ENCODE measurements at places on chromosomes 7 and 10.

- DNase-seq = no peak
These were observed 507.2 kb downstream of the TCERG1L start for GRCh38 chr10:130804281-130804680.

DNA sequence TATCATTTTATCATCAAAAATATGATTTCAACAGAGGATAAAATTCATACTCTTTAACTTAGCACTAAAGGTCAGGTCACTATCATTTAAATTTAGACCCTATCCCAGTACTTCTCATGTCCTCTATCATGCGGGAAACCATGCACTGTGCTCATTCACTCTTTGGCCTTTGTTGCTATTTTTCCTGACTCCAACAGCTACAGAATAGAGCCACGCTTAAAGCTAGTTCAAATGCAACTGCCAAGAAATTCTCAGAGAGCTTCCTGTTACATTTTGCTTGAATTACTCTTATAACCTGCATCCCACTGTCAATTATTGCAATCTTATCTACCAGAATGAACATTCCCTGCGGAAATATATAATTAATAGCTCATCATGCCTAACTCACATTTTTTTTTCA lies 58.3 kb downstream of the SEMA3A start:
- no peak for DNase-seq

DNA sequence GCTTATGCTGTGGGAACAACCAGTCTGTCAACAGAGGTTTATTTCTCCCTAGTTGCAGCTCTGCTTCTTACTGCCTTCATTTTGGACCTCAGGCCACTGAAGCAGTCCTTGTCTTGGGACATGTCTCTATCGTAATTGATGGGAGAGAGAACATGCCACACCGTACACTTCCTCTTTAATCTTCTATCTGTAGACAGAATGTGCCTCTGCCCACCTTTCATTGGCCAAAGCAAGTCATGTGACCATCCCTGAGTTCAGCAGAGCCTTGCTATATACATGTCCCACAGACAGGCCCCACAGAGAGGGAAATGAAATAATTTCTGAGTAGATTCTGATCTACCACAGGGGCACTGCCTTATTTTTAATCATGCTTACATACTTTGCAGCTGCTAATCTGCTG lies 98.0 kb downstream of the KCND2 start:
- no peak for DNase-seq

GRCh38 chr10:566241-566885 lies 123.1 kb downstream of the DIP2C start:
- DNase-seq = no peak

- DNase-seq = no peak
These were observed 113.2 kb downstream of the CDC14C start for GRCh38 chr7:49037346-49038210.

GRCh38 chr7:27897001-27897400 lies 157.0 kb downstream of the TAX1BP1 start:
- no peak for DNase-seq

- peak; percentile 96 for DNase-seq
These were observed 38.9 kb upstream of the CPXM2 start for GRCh38 chr10:123930340-123931001.

DNA sequence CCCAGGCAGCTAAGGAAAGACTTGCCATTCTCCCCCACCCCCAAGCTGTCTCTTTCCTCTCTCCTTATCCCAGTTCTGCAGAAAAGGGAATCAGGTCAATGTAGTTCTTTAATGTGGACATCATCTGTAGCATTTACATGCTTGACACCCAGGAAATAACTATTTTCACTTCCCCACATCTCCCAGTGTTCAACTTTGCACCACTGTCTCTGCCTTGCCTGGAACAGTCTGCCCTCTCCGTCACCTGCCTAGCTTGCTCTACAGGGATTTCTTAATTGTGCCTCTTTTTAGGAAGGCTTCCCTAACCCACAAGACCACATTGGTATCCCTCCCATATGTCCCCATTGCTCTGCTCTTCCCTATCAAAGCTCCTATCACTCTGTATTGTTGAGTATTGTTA lies 45.9 kb upstream of the TOMM7 start:
- DNase-seq = no peak

- no peak for DNase-seq
These were observed 62.9 kb downstream of the ELMO1 start for GRCh38 chr7:37385787-37386186.

GRCh38 chr7:46230990-46231305 lies 309.9 kb upstream of the IGFBP3 start:
- peak; percentile 92 for DNase-seq

GRCh38 chr7:77544518-77544917 lies 7.4 kb downstream of the PTPN12 start:
- no peak for DNase-seq

DNA sequence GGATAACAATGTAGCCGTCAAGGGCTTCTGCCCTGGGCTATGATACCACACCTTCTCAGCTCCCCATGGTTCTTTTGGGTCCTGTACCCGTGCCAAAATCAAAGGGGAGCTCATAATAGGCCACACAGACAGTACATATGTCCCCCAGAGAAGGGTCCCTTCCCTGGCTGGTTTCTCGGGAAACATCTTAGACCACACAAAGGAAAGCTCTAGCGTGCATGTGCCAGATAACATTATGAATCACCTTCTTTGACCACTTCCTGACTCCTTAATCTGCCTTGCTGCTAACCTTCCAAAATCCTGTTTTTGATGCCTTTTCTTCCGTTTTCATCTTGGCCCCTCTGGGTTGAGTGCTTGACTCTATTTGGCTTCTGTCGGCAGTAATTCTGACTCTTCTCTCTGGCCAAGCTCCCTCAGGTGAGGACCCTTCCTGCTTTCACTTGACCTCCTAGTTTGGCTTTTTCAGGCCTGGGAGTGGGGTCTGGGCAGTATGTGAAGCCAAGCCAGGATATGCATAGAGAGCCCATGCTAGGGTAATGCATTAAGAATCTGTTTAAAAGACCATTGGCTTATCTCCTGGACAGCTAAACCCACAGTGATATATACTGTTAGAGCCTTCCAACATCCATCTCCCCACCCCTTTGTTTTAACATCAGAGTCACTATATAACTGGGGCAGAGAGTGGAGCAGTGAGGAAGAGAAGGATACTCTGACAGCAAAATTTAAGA lies 84.8 kb downstream of the ANLN start:
- peak; percentile 51 for DNase-seq

GRCh38 chr7:25391295-25391861 lies 163.1 kb upstream of the NPVF start:
- peak; percentile 2 for DNase-seq

DNA sequence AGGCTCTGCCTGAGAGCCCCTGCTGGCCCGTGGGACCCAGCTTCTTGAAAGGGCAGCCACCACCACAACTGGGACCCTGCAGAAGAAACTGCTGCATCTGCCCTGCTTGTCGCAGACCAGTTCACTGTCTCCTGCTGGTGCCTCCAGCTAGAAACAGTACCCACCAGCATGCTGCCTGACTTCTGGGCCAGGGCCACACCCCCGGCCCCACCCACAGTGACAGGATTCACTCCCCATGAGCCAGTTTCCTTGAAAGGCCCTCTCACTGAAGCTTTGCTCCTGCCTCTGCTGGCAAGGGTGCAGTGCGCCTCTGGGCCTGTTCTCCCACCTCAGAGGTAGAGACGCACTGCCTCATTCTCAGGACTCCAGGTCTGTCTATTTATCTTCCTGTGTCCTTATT lies 32.4 kb downstream of the ANXA11 start:
- no peak for DNase-seq

DNA sequence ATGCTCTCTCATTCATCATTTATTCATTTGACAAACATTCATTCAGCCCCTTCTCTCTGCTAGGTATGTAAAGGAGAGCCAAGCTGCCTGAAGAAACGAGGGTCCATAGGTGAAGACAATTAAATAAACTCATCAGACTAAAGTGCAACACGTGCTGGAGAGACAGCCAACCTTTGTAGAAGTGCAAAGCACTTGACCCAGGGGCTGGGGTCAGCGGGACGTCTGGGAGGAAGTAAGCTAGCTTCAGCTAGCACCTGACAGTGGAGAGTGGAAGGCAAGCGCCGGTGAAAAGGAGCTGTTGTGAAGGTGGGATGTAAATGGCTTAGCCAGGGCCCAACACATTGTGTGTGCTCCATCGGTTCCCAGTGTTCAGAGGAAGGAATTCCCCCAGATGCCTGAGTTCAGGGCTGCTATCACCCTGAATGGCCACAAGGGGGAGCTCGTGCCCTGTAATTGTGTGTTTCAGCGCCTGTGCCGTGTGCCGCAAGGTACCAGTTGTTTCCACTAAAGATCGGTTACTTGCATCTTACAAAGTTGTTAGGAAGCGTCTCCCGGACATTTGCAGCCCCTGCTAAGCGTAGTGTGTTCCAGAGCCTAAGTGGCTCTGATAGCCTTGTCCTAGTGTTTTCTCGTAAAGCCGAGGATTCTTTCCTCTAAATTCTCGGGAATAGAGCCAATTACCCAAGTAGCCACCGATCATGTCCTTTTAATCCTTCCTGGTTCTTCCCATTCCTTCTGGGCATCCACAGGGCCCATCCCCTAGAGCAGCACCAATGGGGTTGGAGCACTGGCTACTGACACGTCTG lies 30.6 kb downstream of the TLX1 start:
- DNase-seq = peak; percentile 79

GRCh38 chr7:99108613-99109012 lies 35.3 kb downstream of the SMURF1 start:
- DNase-seq = peak; percentile 78

DNA sequence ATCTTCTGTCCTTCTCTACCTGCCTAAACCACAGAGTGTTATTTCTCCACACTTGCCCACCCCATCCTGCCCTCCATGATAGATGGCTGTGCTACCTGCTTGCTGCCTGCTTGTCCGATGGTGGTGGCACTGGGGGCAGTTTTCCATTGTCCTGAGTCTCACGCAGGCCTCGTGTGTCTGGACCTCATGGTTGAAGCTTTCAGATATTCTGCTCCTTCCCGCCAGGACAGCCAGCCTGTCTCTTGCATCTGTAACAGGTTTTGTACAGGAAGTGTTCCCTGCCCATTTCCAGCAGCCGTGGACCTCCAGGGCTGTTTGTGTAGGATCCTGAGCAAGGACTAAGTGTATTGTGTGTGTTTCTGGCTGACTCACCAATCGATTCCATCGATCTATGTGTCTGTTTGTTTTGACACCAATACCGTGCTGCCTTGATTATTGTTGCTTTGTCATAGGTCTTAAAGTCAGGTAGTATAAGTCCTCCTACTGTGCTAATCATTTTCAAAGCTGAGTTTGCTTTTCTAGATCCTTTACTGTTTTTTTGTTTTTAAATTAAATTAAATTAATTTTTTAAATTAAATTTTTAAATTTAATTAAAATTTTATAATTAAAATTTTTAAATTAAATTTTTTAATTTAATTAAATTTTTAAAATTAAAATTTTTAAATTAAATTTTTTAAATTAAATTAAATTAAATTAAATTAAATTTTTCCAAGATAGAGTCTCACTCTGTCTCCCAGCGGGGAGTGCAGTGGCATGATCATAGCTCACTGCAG lies 8.5 kb downstream of the IL15RA start:
- no peak for DNase-seq

- no peak for DNase-seq
These were observed 88.2 kb downstream of the CD36 start for GRCh38 chr7:80726666-80727065.

- DNase-seq = no peak
These were observed 63.2 kb downstream of the MKI67 start for GRCh38 chr10:128062881-128063563.

GRCh38 chr10:22619101-22619500 lies 95.3 kb downstream of the PIP4K2A start:
- peak; percentile 28 for DNase-seq

GRCh38 chr10:86411281-86411841 lies 44.8 kb upstream of the GRID1 start:
- peak; percentile 96 for DNase-seq

GRCh38 chr10:119353421-119353820 lies 146.1 kb downstream of the GRK5 start:
- no peak for DNase-seq

DNA sequence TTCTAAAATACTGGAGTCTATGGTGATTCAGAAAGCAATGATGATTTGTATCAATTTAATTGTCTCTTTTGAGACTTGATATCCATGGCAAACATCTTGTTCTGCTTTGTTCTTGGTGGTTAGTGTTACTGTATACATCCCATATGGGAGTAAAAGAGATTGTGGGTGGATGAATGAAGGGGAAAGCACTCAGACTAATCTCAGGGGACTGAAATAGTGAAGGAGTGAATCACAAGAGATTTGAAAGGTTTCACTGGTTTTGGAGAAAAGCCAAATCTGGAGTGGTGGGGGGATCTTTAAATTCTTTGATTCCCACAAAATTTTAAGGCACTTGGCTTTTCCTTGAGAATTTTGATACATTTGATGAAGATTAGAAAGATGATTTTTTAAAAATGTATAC lies 369.4 kb downstream of the INHBA start:
- DNase-seq = peak; percentile 85

GRCh38 chr7:96136600-96137239 lies 185.2 kb downstream of the SLC25A13 start:
- DNase-seq = no peak

DNA sequence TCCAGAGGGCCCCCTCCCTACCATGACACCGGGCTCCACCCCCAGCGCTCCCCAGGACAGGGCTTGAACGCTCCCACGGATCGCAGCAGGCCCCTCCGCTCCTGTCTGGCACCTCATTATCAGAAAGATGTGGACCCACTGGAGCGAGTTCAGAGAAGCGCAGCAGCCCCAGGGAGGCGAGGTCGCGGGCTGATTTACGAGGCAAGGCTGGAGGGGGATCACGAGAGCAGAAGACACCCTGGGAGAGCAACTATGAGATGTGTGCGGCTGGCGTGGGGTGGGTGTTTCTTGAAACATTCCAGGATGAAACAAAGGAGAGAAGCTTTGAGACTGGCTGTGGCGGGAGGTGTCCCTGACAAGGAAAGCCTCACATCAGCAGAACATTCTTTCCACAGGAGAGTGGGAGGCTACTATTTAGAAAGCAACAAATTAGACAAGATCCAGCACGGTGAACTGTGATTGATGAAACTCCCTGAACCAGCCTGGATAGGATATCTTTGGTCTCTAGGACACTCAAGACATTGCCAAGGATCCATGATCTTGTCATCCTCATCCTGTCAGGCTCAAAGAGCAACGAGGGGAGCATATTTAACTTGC lies 66.0 kb downstream of the JCAD start:
- no peak for DNase-seq

GRCh38 chr10:31055573-31056251 lies 24.0 kb upstream of the ZNF438 start:
- no peak for DNase-seq

DNA sequence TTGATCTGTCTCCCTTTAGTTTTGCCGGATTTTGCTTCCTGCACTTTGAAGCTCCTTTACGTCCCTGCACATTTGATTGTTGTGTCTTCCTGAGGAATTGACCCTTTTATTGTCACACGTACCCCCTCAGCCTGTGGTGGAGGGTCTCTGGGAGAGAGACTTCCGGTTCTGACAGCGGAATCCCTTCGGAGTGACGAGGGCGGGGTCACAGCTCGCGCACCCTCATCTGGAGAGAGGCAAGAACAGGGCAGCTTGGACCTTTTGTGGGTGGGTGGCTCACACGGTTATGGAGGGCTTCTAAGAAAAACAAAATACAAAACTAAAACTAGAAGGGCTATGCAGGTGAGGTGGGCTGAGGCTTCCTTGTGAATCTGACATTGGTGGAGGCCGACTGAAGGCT lies 26.0 kb downstream of the AMZ1 start:
- no peak for DNase-seq

All from EH (cell line).